ENCODE measurements at places on chromosomes 4 and X. TPM values are rescaled to one million over a fixed set of nuclear protein-coding genes. Genes with fewer than 3 reads are reported as not detected.

Gene SRPK3
- total RNA-seq, result 0.17 TPM

Gene CTAG2
- total RNA-seq, result not detected

Gene FDCSP
- not detected for total RNA-seq

Gene FREM3
- not detected for total RNA-seq

Gene AGTR2
- total RNA-seq, result not detected

Gene SLC4A4
- 4.6 TPM for total RNA-seq

Gene VEGFD
- not detected for total RNA-seq

Gene OTUD6A
- not detected for total RNA-seq

Gene BLOC1S4
- 22.0 TPM for total RNA-seq

Gene TIGD2
- 6.7 TPM for total RNA-seq

Gene CXorf51A
- total RNA-seq, result not detected

Gene MAGEA2
- not detected for total RNA-seq

Gene PAGE4
- not detected for total RNA-seq

Gene CPZ
- 0.86 TPM for total RNA-seq

Gene MORC4
- 11.1 TPM for total RNA-seq

Gene ARAF
- 31.5 TPM for total RNA-seq

Gene CFAP47
- not detected for total RNA-seq

Gene ARHGEF38
- total RNA-seq, result 0.07 TPM

Gene LGI2
- under 0.01 TPM for total RNA-seq

Gene HERC5
- total RNA-seq, result 1.2 TPM

Gene TRIML1
- not detected for total RNA-seq

Gene CCKAR
- total RNA-seq, result not detected

Gene TIGD4
- total RNA-seq, result 0.12 TPM

Gene GAK
- total RNA-seq, result 123 TPM

Gene MAGEB2
- not detected for total RNA-seq

Gene CLTRN
- 3.3 TPM for total RNA-seq

Gene PSAPL1
- 0.07 TPM for total RNA-seq

Gene SOX3
- total RNA-seq, result not detected

Gene MAGEC3
- not detected for total RNA-seq

Gene APBB2
- total RNA-seq, result 39.7 TPM

Gene RTL5
- 0.94 TPM for total RNA-seq

Gene TEX13D
- not detected for total RNA-seq

Gene NR3C2
- total RNA-seq, result 1.5 TPM

Gene HMX1
- total RNA-seq, result not detected

Gene NUDT10
- 3.2 TPM for total RNA-seq

Gene SPACA5
- not detected for total RNA-seq

Gene H2BW2
- total RNA-seq, result not detected

Gene SOD3
- 0.43 TPM for total RNA-seq

Gene SMIM43
- total RNA-seq, result 0.07 TPM

Gene RHOXF1
- total RNA-seq, result not detected

Gene MAGEA12
- not detected for total RNA-seq

Gene YIPF7
- total RNA-seq, result not detected

Gene PHKA1
- total RNA-seq, result 8.6 TPM

Gene PAGE2B
- total RNA-seq, result not detected

Gene KANTR
- total RNA-seq, result 1.9 TPM

Gene CXCL6
- total RNA-seq, result 17.1 TPM

Gene IL2
- total RNA-seq, result not detected

Gene AMER1
- 1.6 TPM for total RNA-seq

Gene FGF13
- total RNA-seq, result 2.5 TPM

Gene SSX4B
- total RNA-seq, result not detected

Gene TRAPPC11
- 15.8 TPM for total RNA-seq

Gene CC2D2A
- 15.2 TPM for total RNA-seq

Gene SPANXA1
- total RNA-seq, result not detected

Gene NAP1L3
- 1.4 TPM for total RNA-seq

Gene MAGEB16
- not detected for total RNA-seq

Gene NUP62CL
- total RNA-seq, result 14.8 TPM

Gene COL4A5
- total RNA-seq, result 33.2 TPM

Gene ZAR1
- total RNA-seq, result 0.23 TPM

Gene NAP1L5
- total RNA-seq, result 1.4 TPM

Gene CTSO
- 6.5 TPM for total RNA-seq

All from epithelial cell of proximal tubule (primary cell).